Mucosa of descending colon (tissue), 3 donors: ENCODE measurements at places on chromosomes 3 and 15. TPM values are rescaled to one million over a fixed set of nuclear protein-coding genes. Genes with fewer than 3 reads are reported as not detected.

- DNase-seq = no peak
Observed at GRCh38 chr3:65262548-65262947, 574.7 kb upstream of the ADAMTS9 start.

GRCh38 chr3:114179575-114179974 lies 723 bp upstream of the DRD3 start:
- no peak for DNase-seq

DNA sequence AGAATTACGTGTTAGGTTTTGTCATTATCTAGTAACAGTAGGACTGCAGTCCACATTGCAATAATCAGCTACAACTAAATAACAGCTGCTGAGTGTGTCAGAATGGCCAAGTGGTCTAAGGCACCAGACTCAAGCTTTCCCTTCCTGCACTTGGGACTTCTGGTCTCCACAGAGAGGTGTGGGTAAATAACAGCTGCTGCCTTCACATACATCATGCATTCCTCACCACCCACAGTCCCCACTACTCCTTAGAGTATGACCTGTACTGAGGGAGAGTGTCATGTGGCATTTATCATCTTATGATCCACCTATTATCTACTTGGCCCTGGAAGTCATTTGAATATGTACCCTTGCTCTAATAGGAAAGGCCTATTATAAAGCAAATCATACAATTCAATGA lies 22.2 kb upstream of the ZMAT3 start:
- DNase-seq = no peak

- DNase-seq = no peak
Observed at GRCh38 chr3:12423918-12424630, 60.2 kb upstream of the TSEN2 start.

- no peak for DNase-seq
Observed at GRCh38 chr3:128098234-128098633, 25.4 kb downstream of the RUVBL1 start.

DNA sequence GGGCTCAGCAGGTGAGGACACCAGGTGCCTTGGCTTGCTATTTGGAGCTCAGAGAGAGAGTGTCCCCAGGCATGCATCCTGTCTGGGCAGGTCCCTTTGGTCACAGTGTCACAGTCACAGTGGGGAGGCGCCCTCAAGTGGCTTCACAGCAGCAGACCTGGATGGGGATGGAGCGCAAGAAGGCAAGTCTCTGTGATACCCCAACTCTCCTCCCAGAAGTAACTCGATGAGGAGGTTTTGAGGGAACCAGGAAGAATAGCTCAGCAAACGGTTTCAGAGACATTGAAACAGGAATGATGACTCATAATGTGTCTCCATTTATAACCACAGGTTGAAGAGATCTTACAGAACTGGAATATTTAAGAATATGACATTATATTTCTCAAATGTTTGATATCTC lies 66.5 kb upstream of the SH3GL3 start:
- DNase-seq = peak; percentile 23

GRCh38 chr15:49151831-49152230 lies 3.6 kb downstream of the COPS2 start:
- DNase-seq = no peak

- no peak for DNase-seq
Observed at GRCh38 chr15:68642491-68642845, 63.7 kb downstream of the CORO2B start.

DLG1 gene
- 134 TPM for total RNA-seq

FANCD2 gene
- total RNA-seq = 3.8 TPM

SLC51B gene
- 157 TPM for total RNA-seq

DNA sequence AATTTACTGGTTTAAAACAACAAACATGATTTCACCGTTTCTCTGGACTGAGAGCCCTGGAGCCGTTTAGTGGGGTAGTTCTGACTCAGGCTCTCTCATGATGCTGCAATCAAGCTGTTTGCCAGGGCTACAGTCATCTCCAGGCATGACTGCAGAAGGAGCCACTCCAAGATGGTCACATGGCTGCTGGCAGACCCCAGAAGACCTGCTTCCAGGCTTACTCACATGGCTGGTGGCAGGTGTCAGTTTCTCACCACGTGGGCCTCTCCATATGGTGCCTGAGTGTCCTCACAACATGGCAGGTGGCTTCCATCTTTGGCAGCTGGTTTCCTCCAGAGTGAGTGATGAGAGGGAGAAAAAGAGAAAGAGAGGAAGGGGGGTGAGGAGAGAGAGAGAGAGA lies 378.3 kb upstream of the RGMA start:
- DNase-seq = no peak

- no peak for DNase-seq
Observed at GRCh38 chr3:13976469-13976868, 96.6 kb upstream of the WNT7A start.

- DNase-seq = no peak
Observed at GRCh38 chr3:156668073-156668763, 6.2 kb upstream of the TIPARP start.

DNA sequence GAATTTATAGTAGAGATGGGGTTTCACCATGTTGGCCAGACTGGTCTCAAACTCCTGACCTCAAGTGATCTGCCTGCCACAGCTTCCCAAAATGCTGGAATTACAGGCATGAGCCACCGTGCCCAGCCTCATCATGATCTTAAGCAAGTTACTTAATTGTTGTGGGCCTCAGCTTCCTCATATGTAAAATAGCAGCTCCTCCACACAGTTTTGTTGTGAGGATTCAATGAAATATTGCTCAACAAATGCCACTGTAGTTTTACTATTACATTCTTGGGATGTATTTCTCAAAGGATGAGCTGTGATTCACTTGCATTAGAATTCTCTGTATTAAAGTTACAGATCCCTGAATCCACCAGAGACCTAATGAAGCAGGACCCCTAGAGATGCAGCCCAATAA lies 168.8 kb downstream of the ADAMTS9 start:
- no peak for DNase-seq

DNA sequence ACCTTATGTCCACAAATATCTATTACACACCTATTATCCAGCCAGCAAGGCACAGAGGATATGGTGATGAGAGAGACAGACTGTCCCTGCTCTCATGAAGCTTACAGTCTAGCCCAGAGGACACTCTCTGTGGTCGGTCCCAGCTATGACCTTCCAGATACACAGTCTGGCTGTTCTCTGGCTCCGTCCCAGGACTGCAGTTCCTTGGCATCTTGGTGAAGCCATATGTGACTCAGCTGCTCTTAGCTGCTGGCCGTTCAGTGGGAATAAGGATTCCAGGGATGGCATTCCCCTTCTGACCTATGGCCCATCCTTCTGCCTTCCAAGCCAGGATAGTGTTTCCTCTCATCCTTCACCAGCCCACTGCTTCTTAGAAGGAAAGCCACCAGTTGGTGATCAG lies 30.8 kb downstream of the MEX3B start:
- DNase-seq = no peak

DNA sequence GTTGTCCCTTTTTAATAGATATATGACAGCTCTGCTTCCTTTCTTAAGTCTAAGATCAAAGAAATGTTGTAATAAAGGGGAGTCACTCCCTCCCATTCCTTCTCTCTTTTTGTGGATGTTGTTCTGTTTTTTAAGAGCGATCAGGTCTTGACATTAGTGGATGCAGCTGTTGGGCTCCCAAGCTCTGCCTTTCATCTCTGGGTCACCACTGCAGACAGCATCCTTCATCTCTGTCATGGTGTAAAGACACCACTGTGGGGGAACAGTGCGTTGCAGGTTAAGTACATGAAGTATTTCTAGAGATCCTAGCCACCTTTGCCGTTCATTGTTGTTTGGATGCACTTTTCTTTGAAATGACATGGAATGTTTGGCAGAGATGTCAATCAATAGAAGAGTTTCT lies 17.7 kb downstream of the FNDC3B start:
- no peak for DNase-seq

GRCh38 chr3:8489278-8489792 lies 12.3 kb upstream of the LMCD1 start:
- DNase-seq = no peak

DNA sequence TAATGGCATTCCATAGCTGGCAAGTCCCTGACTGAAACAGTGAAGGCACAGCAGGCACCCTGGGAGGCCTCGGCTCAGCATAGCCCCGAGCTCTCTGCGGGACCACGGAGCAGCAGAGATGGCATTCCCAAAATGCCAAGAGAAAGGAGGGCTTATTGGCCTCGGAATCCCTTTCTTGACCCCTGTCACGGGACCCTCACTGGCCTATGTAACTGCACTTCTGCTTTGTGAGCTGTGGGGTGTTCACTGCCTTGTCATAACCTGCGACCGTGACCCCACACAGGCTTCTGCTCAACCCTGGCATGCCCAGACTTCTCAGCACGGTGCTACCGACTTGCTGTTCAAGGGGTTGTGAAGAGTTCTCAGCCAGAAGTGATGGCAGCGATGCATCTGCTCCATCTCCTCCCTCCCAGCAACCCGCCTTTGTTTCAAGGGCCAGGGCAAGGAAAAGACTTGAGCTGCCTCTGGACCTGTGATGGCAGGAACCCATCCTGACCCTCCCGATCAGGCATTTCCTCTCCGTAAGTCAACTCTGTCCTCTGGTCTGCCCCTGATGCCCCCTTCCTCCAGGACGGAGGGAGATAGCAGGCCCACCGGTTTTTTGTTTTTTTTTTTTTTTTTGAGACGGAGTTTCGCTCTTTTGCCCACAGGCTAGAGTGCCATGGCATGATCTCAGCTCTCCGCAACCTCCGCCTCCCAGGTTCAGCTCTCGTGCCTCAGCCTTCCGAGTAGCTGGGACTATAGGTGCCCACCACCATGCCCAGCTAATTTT lies 30.5 kb downstream of the EHD4 start:
- no peak for DNase-seq

C2CD4A gene
- 1.9 TPM for total RNA-seq

VEPH1 gene
- total RNA-seq = 6.3 TPM

CACNA2D2 gene
- 1.5 TPM for total RNA-seq

DNA sequence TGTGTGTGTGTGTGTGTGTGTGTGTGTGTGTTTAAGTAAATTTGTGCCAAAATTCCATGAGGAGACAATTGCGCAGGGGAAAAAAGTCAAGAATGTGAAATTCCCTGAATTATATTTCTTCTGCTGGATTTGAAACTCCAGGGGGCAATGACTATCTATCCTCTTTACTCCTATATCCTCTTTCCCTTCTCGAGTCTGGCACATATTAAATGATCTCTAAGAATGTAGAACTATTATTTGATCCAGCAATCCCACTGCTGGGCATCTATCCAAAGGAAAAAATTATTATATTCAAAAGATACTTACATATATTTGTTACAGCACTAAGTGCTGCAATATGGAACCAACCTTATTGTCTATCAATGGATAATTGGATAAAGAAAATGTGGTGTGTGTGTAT lies 350.1 kb upstream of the ADAMTS9 start:
- no peak for DNase-seq

- no peak for DNase-seq
Observed at GRCh38 chr3:40148827-40149226, 160.7 kb upstream of the EIF1B start.

DNA sequence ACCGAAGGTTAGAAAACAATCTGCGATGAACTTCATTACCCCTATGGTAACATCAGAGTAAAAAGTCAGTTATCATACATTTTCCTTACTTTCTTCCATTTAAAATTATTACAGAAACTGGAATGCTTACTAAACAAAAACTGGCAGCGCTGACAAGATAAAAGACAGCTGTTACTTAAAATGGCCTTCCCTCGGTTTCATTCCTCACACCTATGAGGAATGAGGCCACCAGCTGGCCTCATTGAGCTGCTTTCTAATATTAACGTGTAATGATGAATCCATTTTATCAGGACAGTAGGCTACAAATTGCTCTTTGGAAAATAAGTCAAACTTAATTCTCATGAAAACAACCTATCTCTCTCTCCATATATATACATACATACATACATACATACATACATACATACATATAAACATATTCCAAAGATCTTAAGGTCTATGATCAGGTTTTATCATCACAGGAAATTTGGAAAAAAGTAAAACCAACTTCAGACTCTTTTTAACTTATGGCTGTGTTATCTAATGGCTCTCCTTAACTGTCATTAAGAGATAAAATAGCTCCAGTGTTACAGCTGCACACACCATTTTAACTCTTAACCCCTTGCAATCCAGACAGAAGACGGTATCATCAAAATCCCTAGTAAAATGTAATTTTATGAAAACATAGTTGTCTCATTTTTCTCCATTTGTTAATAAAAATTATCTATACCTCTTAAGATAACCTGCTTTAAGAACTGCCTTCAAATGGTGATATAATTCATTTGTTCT lies 5.2 kb downstream of the CCNL1 start:
- no peak for DNase-seq

ISLR gene
- total RNA-seq = 7.4 TPM

GRCh38 chr3:106068795-106069194 lies 200.0 kb upstream of the CBLB start:
- no peak for DNase-seq

GRCh38 chr3:196662033-196662432 lies 22.5 kb downstream of the NRROS start:
- no peak for DNase-seq

- DNase-seq = no peak
Observed at GRCh38 chr15:23566071-23566554, 639 bp downstream of the MKRN3 start.

- DNase-seq = no peak
Observed at GRCh38 chr15:81548365-81549130, 174.5 kb upstream of the TMC3 start.

- no peak for DNase-seq
Observed at GRCh38 chr3:188421836-188422540, 268.0 kb downstream of the LPP start.

IDH2 gene
- total RNA-seq = 262 TPM

- DNase-seq = no peak
Observed at GRCh38 chr15:73955861-73956742, 29.8 kb downstream of the LOXL1 start.

GRCh38 chr15:69780374-69780773 lies 317.3 kb downstream of the TLE3 start:
- no peak for DNase-seq

DNA sequence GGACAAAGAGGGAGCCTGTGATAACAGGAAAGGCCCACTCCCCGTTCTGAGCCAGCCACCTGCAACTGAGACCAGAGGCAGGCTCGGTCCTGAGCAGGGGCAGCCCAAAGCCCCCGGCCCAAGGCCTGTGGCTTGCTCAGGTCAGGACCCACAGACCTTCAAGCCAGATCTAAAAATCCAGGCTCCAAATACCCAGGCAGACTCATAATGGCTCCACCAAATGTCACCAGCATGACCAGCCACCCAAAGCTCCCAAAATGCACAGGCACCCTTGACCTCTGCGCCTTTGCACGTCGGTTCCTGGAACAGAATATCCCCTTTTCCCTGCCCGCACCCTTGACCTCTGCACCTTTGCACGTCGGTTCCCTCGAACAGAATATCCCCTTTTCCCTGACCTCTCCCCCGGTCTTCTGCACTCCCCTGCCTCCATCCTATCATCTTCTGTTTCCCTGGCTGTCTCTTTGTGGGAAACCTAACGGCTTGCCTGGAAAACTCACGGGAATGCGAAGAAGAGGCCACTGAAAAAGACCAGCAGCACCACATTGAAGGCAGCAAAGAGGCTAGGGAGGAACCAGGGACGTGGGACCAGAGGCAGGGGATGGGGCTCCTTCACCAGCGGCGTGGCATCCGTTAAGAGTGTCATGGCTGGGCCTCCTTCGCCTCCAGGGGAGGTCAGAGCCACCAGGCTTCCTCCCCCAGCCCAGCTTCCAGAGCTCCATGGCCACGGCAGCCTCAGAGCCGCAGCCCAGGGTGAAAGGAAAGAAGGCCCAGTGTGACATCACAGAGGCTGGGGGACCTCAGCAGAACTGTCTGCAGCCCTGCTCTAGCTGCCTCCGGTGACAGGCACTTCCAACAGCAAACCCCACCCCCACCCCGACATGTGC lies at the start of gene ZDHHC19:
TSS of gene ZDHHC19 (minus strand) at position 728 of the 884 bp plus-strand sequence. CDS start at position 643, 85 bp downstream.
- no peak for DNase-seq

SLC33A1 gene
- total RNA-seq = 31.0 TPM
